ENCODE measurements at places on chromosomes 2 and 18. TPM values are rescaled to one million over a fixed set of nuclear protein-coding genes. Genes with fewer than 3 reads are reported as not detected.

Gene NT5C1B
- not detected for total RNA-seq

Gene MC5R
- 0.12 TPM for total RNA-seq

Gene C2orf78
- total RNA-seq = not detected

DNA sequence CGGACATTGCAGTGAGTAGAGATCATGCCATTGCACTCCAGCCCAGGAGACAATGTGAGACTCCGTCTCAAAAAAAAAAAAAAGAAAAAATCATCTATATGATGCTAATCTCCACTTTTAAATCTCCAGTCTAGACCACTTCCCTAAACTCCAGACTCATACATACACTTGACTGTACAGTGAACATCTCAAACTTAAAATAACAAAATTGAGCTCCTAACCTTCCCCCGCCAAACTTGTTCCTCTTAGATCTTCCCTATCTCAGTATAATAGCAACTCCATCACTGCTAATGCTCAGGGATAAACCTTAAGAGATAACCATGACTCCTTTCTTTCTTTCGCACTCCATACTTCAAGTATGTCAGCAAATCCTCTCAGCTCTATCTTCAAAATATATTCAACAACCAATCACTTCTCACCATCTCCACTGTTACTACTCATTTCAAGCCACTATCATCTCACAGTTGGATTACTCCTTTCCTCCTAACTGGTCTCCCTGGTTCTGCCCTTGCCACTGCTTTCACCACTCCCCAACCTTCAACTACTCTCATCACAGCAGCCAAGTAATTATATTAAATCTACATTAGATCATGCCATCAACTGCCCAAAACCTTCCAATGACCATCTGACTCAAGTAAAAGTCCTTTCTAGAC, 12.0 kb downstream of the MEMO1 start:
- no peak for DNase-seq

- no peak for DNase-seq
Measured at GRCh38 chr2:83633423-83633822, 825.7 kb downstream of the SUCLG1 start.

DNA sequence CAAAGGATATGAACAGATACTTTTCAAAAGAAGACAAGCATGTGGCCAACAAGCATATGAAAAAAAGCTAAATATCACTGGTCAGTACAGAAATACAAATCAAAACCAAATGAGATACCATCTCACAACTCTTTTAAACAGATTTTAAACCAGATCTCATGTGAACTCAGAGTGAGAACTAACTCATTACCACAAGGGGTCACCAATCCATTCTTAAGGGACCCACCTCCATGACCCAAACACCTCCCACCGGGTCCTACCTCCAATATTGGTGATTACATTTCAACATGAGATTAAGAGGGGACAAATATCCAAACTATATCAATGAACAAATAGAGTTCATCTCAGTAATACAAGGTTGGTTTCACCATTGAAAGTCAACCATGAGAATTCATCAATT, 319.8 kb upstream of the GULP1 start:
- DNase-seq = no peak

DNA sequence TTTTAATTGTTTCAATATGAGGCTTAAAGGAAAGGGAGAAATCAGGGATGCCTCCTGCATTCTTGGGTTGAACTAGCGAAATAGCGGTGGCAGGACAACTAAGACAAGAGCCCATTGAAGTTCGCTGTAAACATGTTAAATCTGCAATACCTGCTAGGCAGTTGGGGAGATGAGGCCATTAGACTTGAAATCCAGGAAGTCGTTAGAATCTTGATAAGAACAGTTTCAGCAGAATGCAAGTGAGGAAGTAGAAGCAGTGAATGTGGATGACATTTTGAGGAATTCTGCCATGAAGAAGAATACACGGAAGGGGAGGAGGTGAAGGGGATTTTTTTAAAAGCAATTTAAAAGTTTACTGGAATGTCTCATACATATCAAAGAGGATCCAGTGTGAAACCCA, 109.7 kb downstream of the LPIN1 start:
- no peak for DNase-seq

DNA sequence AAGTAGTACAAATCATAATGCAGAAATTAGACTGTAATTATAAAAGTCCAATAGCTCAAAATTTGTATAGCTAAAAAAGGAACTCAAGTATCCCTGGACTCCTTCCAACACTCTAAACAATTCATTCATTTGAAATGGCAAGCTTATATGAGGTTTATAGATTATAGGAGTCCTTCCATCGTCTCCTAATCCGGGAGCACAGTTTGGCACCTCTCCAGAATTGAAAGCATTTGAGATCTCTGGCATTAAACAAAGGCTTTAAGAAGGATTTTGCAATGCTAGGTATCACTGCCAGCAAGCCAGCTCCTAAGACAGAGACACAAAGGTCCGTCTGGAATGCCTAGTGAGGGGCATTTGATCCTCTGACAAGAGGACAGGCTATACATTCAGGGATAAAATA, 90.9 kb downstream of the ACVR1 start:
- DNase-seq = no peak

GRCh38 chr2:27715318-27716210, 51.9 kb downstream of the SLC4A1AP start:
- peak; percentile 48 for DNase-seq
